NCI-H524 (cell line): ENCODE measurements at places on chromosomes 6 and 20.
A peak's percentile ranks its signal among the peaks of the same experiment; 100 is the strongest.

DNA sequence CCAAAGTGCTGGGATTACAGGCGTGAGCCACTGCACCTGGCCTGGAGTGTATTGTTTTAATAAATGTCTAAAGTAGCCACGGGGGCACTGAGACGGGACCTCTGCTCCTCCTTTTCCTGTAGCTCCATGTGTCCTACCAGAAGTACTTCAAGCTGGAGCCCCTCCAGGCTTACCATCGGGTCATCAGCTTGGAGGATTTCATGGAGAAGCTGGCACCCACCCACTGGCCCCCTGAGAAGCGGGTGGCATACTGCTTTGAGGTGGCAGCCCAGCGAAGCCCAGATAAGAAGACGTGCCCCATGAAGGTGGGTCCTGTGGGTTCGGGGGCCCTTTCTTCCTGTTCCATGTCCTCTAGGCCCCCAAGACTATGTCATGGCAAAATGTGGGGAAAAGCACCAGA lies 7.5 kb downstream of the POFUT1 start:
- DNase-seq = no peak

DNA sequence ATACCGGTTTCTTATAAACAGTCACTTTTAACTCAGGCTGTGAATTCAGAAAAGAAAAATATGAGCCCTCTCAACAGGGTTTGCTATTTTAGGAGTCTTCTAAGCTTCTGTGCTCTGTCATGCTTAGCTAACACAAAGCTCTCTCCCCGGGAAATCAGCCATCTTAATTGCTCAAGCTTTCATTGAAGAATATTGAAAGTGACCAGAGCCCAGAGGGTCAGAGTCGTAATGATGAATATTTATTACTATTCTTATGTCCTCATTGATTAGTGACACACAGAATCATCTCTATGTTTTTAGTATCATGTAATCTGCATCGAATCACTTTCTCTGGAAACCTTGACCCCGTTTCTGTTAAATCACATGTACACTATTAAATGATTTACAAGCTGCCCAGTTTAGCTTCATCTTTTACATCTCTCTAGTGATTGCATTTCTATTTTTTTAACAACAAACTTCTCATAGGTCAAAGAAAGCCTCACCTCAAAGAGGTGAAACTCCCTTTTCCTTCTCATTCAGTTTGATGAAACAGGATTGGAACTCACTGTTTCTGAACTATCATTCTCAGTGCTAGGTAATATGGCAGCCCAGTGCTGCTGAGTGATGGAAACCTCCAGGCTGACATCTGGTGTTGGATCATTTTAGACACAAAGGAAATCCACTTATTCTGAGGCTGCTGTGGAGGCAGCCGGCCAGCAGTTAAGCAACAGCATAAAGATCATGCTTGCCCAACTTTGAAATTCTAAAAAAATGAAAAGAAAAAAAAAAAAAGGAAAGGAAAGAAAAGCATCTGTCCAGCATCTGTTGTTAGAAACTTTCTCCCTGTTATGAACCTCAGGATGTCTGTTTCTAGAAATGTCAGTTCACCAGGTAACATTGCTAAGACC lies 96.3 kb downstream of the RFPL4B start:
- peak; percentile 22 for DNase-seq

DNA sequence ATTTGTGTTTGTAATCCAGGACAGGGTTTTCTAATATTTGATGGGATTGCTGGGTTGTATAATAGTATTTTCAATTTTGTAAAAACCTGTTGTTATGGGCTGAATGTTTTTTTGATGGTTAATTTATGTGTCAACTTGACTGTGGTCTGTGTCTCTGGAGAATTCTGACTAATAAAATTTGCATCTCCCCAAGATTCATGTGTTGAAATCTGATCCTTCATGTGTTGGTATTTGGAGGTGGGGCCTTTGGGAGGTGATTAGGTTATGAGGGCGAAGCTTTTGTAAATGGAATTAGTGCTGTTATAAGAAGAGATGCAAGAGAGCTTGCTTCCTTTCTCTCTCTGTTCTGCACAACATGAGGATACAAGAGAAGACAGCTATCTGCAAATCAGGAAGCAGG lies 48.7 kb upstream of the SAMD5 start:
- no peak for DNase-seq

GRCh38 chr20:1918491-1919165 lies 23.4 kb downstream of the SIRPA start:
- DNase-seq = no peak

DNA sequence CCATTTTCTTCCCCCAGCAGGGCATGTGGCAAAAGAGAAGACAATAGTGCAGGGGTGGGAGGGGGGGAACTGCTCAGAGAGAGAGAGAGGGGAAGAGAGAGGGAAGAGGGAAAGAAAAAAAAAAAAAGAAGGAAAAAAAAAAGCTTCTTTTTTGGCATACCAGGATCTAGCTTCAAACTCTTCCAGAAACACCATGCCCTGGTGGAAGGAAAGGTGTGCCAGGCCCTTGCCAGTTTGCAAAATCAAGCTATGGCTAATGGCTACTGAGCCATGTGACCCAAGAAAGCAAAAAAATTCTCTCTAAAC lies 326 bp downstream of the ZMYND8 start:
- no peak for DNase-seq

- DNase-seq = no peak
These were observed 5.1 kb downstream of the RPS21 start for GRCh38 chr20:62392077-62392418.
